NCI-H2081 treated with DMSO at 0.1 percent for 48 hours (cell line): ENCODE measurements at places on chromosomes 2 and 18.

GRCh38 chr18:1526991-1527390, 622.3 kb downstream of the ADCYAP1 start:
- no peak for DNase-seq

DNA sequence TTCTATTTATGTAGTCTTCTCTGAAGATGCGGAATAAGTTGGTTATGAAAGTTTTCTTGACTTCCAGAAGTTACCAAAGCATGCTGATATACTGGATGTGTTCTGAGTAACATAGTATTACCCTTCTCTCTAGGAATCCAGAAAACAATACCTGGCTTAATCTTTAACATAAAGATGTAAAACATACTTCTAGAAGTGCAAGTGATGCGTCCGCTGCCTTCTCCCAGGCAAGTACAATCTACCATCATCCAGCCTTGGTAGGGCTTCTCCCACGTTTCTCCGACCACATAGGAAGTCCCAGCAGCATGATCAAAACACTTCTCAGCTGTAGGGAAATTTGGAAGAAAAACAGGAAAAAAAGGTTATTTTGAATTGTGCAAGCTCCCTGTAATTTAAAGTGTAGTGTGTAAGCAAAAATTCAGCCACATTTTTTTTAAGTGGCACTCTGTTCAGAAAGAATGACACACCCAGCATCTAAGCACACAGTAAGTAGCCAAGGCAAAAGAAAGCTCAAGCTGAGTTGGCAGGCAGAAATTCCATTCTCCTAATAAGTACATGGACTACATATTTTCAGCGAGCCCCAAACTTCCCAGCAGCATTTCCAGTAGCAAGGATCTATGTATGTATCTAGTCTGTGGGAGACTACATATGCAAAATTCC, 5.2 kb downstream of the FN1 start:
- no peak for DNase-seq

DNA sequence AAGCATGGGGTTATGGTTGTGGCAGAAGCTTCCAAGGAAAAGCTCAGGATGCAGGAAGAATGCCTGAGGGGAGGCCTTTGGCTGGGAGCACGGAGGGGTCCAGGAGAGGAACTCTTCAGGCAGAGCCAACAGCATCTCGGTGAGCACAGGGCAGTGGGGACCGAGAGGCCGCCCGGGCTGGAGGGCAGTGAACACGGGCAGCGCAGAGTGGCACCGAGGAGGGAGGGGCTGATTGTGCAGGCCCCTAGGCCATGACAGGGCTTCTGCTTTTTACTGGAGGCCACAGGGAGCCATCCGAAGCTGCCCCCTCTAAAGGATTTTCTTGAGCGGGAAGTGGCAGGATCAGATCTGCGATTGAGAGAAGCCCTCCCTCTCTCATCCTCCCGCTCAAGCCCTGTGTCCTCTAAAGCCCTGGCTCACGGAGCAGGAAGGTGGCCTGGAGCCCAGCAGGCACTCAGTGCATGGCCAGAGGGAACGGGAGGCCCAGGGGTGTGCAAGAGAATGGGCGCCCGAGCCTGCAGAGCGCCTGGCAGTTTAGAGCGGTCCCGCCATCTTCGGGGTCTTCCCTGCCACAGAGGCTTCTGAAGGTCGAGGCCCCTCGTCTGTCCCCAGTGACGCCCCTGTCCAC, 110.0 kb upstream of the STON1 start:
- DNase-seq: no peak

DNA sequence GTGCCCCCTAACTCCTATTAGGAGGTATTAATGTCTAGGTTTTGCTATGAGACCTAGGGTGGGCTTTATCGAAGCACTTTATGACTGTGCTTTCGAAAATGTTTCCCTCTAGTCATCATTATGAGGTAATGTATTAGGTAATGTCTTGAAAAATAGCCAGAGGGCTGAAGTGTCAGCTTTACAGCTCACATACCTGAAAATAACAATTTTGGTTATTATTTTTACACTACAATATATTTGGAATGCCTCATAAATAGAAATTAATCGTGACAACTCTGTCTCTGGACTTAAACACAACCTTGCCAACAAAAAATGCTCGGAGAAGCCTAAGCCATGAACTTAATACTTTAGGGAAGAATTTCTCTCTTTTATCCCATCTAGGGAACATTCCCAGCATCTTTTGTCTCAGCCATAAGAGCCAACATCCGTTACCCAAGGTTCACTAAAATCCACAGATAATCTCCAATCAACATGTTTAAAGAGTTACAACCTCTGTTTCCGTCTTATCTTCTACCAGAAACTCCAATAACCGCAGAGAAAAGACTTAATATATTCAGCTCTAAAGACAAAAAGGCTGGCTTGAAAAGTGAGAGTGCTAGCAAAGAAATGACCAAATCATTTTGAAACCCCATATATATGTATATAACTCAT, 130.9 kb upstream of the RND3 start:
- DNase-seq: no peak

GRCh38 chr2:119112770-119113488, 45.6 kb downstream of the C1QL2 start:
- DNase-seq: no peak

- DNase-seq: no peak
Measured at GRCh38 chr2:105744909-105745853, at the start of gene NCK2. Gene NCK2, plus strand, starts transcription at chr2:105744912. Its CDS starts 110,152 bp downstream, at chr2:105855064.

GRCh38 chr2:235996419-235996818, 171.8 kb downstream of the GBX2 start:
- no peak for DNase-seq

GRCh38 chr2:85596026-85596333, 435 bp downstream of the RNF181 start:
- no peak for DNase-seq

GRCh38 chr2:185050804-185051203, 452.5 kb downstream of the ZNF804A start:
- no peak for DNase-seq

DNA sequence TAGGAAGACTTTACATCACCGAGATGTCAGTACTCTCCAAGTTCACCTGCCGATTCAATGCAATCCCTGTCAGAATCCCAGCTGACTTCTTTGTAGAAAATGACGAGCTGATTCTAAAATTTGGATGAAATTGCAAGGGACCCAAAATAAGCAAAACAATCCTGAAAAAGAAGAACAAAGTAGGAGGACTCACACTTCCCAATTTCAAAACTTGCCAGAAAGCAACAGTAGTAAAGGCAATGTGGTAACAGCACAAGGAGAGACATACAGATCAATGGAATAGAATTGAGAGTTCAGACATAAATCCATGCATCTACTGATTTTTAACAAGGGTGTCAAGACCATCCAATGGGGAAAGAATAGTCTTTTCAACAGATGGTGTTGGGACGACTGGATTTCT, 52.2 kb downstream of the SMAD7 start:
- DNase-seq: no peak

DNA sequence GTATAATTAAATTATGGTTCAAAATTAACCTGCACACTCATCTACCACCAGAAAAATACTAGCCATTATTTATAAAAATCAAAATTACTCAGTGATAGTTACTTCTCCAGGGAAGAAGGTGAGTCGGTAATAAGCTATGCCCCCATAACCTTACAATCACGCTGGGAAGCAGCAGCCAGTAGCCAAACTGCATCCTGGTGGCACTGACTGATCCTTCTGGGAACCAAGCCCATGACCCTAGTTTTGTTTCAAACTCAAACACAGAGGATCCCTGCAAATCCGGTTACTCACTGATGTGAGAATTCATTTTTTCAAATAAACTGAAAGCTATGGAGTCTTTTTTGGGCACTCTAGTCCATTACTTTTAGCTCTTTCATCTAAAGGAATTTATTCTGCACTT, 88.2 kb upstream of the VWC2L start:
- DNase-seq: no peak

DNA sequence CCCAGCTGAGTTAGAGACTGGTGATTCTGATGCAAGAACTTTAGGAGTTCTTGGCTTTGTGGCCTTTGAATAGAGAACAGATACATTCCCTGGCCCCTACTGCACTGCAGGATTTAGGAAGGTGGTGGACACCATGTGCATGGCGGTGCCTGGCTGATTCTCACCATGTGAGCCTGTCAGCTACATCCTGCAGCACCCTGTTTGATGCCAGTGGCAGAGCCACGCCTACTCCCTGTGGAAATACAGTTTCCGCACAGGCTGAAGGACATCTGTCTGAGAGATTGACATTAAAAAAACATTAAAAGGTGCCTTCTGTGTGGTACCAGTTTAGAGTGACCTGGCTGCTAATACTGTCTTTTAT, 50.0 kb downstream of the KCNE4 start:
- no peak for DNase-seq

GRCh38 chr2:73892631-73893329, at the start of gene ACTG2:
Gene ACTG2, plus strand, starts transcription at chr2:73893008. Its CDS starts 8,304 bp downstream, at chr2:73901312.
- DNase-seq: no peak

DNA sequence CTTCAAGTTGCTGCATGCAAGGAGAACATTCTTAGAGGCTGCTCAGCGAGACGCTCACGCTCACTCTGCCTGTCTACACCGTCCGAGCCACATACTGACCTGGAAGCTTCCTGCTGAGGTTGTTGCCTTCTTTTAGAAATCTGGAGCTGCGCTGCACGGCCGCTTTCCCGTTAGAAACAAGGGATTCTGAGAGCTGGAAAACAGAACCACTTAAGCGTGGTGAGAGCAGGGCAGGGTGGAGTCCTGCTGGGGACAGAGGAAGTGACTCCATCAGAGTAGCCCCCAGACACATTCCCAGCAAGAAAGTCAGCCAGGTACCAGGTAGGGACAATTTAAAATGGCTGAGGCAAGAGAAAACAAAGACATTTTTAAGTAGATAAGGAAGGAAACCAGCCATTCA, 135.2 kb downstream of the LAMA1 start:
- no peak for DNase-seq

DNA sequence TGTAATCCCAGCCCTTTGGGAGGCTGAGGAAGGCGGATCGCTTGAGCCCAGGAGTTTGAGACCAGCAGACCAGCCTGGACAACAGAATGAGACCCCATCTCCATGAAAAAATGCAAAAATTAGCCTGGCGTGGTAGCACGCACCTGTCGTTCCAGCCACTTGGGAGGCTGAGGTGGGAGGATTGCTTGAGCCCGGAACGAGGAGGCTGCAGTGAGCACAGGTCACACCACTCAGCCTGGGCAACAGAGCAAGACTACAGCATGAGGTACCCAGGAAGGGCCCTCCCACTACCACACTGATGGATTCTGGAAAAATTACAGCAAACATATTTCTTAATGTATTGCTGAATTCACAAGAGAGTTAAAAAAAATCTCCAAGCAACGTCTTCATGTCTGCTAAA, 56.3 kb upstream of the HPCAL1 start:
- DNase-seq: no peak

- DNase-seq: no peak
Measured at GRCh38 chr2:79620679-79621078, 107.8 kb downstream of the CTNNA2 start.

DNA sequence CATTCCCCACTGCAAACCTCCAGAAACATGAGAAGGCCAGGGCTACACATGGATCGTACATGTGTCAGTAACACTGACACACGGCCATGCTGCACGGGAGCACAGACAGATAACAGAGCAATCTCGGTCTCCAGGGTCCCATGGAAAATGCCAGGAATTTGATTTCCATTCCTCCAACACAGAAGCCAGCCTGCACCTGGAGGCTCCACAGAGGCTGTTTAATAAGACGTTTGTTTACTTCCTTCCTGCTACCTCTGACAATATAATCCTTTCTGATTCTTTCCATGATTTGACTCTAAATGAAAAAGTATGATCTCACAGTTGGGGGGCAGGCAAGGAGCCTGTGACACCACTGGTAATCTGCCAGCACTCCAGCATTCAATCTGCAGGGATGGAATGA, 210.9 kb upstream of the DDX18 start:
- DNase-seq: no peak

- DNase-seq: peak; percentile 37
Measured at GRCh38 chr2:28567061-28567471, 71.2 kb downstream of the PLB1 start.
